Kidney (tissue), 22 donors: ENCODE measurements at places on chromosomes 6 and 20. TPM values are rescaled to one million over a fixed set of nuclear protein-coding genes. Genes with fewer than 3 reads are reported as not detected.

- DNase-seq = no peak
Observed at GRCh38 chr6:129615496-129615895, 94.5 kb downstream of the ARHGAP18 start.

Gene BPIFB2
- not detected for total RNA-seq

GRCh38 chr20:38894091-38894847, 31.9 kb upstream of the FAM83D start:
- DNase-seq = no peak

DNA sequence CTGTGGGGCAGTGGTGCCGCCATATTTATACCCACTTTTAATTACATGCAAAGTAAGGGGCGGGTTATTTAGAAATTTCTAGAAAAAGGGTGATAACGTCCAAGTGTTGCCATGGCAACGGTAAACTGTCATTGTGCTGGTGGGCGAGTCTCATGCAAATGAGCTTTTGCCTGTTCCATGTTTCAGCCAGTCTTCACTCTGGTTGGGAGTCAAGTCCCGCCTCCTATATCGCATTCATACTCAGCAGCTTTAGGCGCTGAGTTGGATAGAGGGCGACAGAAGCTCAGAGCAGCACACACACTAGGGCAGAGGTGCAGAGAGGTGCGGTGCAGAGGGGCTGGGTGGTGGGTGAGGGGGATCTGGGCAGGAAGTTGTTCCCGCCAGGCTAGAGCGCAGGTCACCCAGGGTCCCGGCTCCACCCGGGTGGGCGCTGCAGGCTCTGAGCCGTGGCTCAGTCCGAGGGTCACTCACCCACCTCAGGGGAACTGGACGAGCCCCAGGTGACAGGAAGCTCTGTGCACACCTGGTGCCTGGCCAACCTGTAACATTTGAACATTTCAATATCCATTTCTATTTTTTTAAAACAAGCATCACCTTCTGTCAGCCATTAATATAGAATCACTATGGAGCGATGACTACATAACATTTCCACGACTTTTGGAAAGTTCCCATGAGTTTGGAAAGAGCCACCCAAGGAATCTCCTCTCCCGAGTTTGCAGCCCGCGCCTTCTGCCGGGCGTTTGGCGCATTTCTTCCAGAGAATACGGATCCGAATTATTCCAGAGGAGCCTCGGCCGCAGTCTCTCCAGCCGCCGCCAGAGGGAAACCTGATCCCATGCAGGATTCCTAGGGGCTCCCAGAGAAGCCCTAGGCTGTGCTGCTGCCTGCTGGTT, 89.1 kb upstream of the PHACTR3 start:
- DNase-seq = peak; percentile 94

DNA sequence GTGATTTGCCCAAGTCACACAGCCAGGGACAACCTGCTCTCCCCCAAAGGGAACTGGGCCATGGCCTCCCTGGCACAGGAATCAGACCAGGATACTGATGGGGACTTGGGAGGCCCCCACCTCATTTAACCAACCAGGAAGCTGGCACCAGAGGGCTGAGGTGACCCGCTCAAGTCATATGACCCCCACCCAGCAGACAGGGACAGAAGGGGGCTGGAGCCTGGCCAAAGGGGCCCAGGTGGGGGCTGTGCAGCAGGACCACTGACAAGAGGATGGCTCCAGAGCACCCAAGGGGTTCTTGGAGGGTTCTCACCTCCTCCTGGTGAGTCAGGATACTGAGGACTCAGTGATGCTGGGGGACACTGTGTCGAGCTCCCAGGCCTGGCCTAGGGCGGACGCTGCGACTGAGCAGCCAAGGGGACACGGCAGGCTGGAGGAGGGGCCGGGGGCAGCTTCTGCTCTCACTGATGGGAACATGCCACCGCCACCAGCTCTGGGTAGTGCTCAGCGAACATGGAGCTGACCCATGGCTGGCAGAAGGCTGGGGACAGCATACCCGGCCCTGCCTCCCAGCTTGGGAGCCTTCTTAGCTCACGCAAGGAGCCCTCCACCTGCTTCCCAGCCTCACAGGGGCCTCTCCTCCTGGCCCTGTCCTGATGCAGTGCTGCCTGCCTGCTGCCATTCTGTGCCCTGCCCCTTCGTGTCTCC, 1.2 kb downstream of the CST7 start:
- DNase-seq = no peak

GRCh38 chr20:11459090-11459890, 458.4 kb upstream of the BTBD3 start:
- DNase-seq = no peak

DNA sequence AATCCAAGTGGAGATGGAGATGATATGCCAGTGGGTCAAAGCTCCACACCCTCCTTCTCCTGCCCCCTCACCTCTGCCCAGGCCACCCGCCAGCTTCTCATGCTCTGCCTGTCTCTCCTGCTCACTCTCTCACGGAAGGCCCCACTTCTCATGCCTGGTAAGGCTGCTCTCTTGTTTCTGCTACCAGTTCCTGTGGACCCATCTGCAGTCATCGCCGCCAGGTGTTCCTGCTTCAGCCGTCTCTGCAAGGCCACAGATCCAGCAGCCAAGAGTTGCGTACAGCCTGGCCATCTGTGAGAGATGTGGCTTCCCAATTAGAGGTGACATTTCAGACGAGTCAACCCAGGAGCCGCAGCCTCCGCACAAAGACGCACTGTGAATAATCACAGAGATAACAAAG, 40.8 kb upstream of the NXT1 start:
- DNase-seq = no peak

DNA sequence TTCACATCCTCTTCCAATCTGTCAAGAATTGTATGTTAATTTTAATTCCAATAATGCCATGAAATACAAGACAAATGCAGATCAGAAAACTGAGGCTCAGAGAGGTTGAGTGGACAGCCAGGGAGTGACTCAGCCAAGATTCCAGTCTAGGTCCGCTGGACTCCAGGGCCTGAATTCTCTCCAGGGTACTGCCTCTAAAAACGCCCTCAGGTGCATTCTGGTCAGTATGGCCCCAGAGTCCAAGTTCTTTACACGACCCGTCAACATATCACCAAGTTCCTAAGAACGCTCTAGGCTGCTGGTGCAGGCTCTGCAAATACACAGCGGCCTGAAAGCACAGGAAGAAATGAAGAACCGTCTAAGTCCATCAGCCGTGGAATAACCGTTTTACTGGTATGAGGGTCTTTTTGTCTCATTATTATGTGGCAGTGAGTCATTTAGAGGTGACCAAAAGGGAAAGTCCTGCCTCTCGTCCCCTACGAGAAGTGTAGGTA, 709 bp upstream of the ASXL1 start:
- no peak for DNase-seq

GRCh38 chr6:106972500-106972899, 2.0 kb downstream of the CD24 start:
- DNase-seq = peak; percentile 68

DNA sequence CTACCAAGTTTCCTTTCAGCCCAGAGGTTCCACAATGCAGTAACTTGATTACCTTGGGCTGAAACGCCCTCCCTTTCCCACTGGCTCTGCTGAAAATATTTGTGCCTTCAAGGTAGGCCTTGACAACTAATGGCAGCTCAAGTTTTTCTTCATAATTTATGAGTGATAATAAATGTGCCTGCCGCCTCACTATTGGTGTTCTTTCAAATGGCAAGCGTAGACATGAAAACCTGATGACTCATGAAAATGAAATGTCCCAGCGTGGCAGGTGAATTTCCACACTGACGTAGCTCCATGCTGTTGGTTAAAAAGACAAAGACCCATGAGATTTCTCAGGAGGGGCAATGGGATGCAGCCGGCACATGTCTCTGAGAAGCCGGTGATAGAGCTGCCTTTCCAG, 107.2 kb upstream of the GGTLC1 start:
- no peak for DNase-seq

Gene EGFL8
- total RNA-seq = 18.3 TPM

Gene LY6G5C
- 2.5 TPM for total RNA-seq

- DNase-seq = no peak
Observed at GRCh38 chr6:42292004-42292740, 74.5 kb upstream of the MRPS10 start.

- DNase-seq = no peak
Observed at GRCh38 chr6:12001004-12001705, 11.0 kb upstream of the HIVEP1 start.

Gene PTPRT
- total RNA-seq = 0.60 TPM

- no peak for DNase-seq
Observed at GRCh38 chr6:136738692-136739057, 53.6 kb downstream of the MAP3K5 start.

Gene TMEM200A
- 17.9 TPM for total RNA-seq

Gene RNF182
- 3.9 TPM for total RNA-seq

DNA sequence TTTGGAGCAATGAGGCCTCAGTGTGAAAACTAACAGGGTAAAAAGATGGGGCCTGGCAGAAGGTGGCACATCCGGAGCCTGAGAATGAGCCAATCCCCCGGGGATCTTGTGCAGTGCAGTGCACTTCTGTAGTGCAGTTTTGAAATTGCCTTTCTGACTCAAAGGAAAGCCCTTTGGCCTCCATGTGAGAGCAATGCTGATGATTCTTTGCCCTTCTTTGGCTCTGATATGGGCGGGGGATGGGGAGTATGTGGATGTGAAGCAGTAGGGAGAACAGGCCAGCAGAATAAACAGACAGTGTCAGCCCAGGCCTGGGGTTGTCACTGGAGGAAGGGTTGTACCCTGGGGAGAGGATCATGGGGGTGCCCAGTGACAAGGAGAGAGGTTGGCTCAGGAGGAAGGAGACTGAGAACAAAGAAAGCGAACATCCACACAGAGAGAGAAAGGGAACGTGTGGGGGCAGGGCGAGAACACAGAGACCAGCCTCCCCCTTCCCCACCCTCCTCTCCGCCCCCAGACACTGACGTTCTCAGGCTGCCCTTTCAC, 351.2 kb downstream of the CDC5L start:
- no peak for DNase-seq
